GM06990 (cell line): ENCODE measurements at places on chromosomes 3 and 15.

GRCh38 chr15:56249092-56249491, 5.4 kb upstream of the RFX7 start:
- DNase-seq, result no peak

- no peak for DNase-seq
These were observed 12.1 kb upstream of the MGA start for GRCh38 chr15:41648097-41648496.

GRCh38 chr3:134354612-134355251, 19.5 kb downstream of the AMOTL2 start:
- no peak for DNase-seq

GRCh38 chr15:59364248-59364647, 8.4 kb downstream of the MYO1E start:
- DNase-seq, result no peak

DNA sequence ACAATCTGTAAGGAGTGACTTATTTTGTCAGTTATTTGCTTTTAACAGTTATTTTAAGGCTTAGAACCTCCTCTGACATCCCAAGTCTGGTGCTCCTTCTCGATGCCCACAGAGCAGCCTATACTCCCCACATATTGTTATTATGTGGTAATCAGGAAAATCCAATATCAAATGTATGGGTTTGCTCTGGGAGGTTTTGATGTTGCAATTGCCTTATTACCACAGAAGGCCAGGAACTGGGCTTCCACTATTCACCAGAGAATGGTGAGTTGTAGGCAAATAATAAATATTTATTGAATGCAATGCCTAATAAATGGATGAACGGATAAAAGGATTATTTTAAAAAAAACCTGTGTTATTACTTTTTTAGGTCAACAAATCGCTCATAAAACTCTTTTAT, 12.2 kb downstream of the NEK10 start:
- no peak for DNase-seq

DNA sequence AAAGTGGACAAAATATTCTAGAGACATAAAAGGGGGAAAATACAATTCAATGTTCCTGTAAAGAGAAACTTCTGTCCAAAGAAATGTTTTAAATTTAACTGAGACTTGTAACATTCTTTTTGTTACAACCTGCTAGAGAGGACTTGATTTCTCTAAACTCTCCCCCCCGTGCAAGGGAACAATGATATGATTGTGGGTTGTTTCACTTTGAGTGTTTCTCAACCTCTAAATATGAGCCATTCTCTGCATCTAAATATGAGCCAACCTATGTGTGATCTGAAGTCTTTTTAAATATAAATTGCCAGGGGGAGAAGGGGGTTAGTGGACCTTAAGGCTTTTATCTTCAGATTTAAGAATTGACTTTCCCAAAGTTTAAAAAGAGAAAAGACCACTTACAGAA, 14.6 kb downstream of the ZNF860 start:
- DNase-seq, result no peak

GRCh38 chr3:46656778-46657556, 36.5 kb downstream of the ALS2CL start:
- no peak for DNase-seq

DNA sequence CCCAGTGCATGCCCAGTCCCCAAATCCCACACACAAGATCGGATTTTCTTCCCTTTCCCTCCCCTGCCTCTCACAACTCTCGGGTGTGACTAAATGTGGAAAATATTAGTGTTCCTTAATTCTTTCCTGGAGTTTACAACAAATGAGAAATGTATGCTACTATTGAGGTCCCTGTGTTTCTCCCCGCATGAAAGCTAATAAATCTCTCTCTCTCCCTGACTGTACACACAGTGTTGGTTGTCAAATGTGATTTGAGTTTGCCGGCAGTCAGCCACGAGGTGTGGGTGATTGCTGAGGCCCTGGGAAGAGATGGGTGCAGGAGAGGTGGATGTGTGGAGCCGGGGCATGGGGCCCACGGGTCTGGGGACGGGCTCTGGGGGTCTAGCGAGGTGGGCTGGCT, 161.4 kb upstream of the IQSEC1 start:
- no peak for DNase-seq
